ENCODE measurements at places on chromosomes 5 and 9.

DNA sequence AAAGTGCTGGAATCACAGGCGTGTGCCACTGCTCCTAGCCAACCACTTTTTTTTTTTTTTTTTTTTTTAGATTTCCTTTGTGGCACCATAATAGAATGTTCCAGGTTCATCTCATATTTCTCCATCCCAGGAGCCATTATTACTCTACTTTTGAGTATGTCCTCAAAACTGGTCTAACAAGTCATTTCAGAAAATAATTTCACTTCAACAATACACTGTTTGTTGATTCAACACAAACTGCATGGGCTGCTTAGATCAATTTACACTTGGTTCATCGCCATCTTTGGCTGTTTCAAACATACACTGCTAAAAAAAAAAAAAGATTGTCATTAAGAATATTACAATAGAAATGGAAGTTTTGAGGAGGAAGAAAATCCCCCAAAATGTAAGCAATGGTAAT, 57.9 kb downstream of the CSNK1A1 start:
- DNase-seq = no peak

GRCh38 chr9:131277287-131277909, 1.1 kb upstream of the FAM78A start:
- no peak for DNase-seq

DNA sequence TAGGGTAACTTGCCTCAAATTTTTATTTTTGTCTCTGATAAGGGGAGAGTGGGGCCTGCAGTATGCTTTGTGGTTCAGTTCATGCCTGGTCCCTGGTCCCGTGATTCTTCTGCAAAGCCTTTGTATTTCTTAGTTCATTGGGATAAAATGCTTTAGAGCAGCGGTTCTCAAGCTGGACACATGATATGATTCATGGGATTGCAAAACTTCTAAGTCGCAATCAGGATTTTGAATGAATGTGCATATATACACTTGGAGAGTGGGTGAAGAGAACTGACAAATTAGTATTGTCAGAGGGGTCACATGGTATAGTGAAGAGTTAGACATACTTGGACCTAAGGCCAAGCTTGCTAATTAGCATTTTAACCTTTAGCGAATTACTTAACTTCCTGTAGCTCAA, 265.4 kb upstream of the KLF9 start:
- DNase-seq = no peak

- DNase-seq = no peak
Measured at GRCh38 chr5:78605611-78606010, 43.0 kb downstream of the LHFPL2 start.

DNA sequence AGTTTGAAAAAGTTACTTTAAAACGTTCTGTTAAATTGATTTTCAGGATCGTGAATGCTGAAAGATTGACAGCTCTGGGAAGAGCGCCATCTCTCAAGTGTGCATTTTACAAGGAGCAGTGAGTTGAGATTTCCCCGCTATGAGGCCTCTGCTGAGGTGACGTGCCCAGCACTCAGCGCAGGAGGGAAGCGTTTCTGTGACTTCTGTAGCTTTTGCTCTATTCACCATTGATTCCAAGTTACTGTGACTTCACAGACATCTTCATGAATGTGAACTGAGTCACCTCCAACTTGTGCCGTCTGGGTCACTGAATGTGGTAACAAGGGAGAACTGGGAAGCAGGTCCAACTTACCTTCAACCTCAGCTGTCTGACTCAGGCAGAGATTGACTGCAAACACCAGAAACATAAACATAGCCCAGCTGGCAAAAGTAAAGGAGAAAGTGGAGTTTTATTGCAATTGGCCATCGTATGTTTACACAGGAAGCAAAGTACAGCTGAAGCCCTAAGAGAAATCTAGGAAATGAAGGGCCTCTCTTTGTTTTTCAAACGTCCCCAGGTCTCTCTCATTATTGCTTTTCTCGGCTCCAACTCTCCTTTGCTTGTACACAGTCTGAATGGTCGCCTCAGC, 428.8 kb upstream of the CLINT1 start:
- no peak for DNase-seq

- DNase-seq = no peak
Measured at GRCh38 chr5:33167541-33167940, 273.2 kb upstream of the TARS1 start.

GRCh38 chr5:54362992-54363625, 52.7 kb upstream of the ARL15 start:
- DNase-seq = no peak

DNA sequence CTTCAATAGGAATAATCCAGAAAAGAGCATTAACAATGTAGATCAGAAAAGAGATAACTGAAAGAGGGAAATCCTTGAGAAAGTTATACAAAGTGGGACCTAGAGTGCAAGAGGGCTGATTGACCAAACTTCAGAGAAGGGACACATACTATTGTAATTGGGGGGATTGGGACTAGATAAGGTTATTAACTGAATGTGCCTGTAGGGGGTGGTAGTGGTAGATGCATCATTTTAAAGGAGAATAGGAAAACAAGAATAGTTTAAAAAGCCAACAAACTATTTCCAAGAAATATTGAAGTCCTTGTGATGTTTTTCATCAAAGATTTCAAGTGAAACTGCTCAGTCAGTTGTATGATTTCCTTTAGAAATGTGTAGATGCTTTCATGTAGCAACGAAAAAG, 468.5 kb downstream of the TAF11L14 start:
- no peak for DNase-seq

GRCh38 chr9:131272212-131272611, 4.1 kb downstream of the FAM78A start:
- DNase-seq = no peak

- DNase-seq = no peak
Measured at GRCh38 chr9:127081250-127082185, 40.9 kb downstream of the ANGPTL2 start.

DNA sequence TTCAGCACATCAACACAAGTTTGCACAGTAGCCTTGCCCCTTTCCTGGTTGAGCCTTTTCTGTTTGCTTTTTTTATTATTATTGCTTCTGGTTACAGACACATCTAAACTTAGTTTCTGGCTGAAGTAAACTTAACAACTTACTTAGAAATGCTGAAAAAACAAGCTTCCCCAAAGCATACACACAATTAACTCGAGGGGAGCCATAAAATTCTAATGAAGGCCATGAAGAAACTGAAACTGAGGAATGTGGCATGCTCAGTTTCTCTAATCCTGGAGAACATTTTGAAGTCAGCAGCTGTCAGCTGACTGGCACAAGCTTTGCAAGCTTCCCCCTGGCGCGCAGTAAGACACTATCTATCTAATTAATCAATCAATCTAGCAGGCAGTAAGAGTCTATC, 3.7 kb downstream of the MYO10 start:
- DNase-seq = no peak

- no peak for DNase-seq
Measured at GRCh38 chr5:99543841-99544240, 615.0 kb upstream of the CHD1 start.

Data from activated naive CD8-positive, alpha-beta T cell treated with anti-CD3 and anti-CD28 coated beads, Interleukin-2, amount 50 U/mL, for 16 hours (primary cell).